ENCODE measurements at places on chromosomes 3 and 15.

DNA sequence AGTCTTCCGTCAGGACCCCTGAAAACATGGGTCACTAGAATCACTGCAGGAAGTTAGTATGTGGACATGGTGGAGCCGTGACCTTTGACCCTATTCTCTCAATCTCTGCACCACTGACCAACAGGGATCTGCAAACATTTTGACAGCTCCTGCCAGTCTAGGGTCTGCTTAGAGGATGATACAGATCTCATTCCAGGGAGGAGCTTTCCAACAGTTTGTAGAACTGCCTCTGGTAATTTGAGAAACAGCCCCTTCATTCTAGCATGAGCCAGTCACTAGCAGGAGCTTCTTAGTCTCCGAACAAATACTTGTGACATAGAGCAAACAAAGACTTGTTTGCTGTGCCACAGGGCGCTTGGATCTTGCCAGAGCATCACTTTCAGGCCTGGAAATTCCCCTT is 270.3 kb upstream of the CFAP20DC start:
- peak; percentile 72 for DNase-seq

- DNase-seq: no peak
These were observed 264.6 kb downstream of the ZIC4 start for GRCh38 chr3:147141516-147142288.

DNA sequence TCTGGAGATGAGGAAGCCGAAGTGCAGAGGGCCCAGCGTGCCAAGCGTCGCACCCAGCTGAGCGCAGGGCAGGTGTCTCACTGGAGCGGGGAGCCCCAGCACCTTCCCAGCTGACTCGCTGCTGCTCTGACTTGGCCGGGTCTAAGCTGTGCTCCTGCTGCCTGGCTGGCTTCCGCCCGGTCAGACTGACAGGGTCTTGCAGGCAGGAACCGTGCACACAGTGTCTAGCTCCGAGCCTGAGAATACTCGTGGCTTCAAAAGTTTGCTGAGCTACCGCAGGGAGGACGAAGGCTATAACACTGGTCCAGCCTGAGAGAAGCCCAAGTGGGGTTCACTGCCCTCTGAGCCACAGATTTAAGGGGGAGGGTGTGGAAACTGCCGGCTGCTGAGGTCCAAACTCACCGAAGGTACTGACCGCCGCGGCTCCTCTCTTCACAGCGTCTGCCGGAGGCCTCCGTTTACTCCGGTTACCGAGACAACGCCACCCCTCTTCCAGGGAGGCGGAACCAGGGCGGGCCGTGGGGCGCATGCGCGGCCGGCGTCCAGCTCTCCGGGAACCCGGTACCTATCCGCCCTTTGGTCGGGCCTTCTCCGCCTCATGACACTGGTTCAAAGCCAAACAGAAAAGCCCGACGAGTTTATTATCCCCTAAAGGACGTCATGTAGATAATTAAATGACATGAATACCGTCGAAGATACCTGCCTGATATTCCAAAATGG is at the start of gene CFAP44:
CFAP44 (minus strand) TSS at position 443 of the 720 bp plus-strand sequence. CDS start 7,829 bp downstream, outside the sequence.
- DNase-seq: peak; percentile 88

DNA sequence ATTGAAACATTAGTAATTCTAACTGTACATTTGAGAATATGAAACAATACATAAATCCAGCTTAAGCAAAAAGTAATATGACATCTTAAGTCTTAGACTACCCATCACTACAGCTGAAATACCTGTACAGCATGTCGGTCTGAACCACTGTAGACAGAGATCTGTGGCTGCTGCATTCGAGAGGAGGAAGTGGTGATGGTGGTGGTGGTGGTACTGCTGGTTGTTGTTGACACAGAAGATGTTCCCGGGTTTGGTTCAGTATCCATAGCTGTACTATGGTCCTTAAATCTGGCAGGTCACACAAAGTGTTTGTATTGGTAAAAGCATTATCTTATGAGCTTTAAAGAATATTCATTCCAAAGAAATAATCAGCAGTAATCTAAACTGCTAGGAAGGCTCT is 2.9 kb downstream of the PHC3 start:
- DNase-seq: no peak

DNA sequence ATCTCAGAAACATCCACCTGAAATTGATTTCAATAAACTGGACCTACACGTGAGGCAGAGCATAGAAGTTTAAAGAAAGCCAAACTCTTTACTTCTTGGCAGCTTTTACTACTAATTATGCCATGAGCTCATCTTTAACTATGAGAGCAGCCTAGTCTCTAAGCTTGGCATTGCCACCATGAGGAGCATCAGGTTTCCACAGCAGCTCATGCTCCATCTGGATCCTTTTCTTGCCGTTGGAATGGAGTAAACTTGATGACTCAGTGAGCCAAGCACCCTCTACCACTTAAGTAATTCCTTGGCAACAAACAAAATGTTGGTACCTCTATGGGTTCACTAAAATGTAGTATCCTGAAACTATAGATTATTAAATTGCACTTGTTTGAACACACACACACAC is 583.2 kb downstream of the EPHA3 start:
- no peak for DNase-seq

GRCh38 chr15:39219608-39220007 is 361.3 kb upstream of the THBS1 start:
- no peak for DNase-seq

GRCh38 chr3:174945951-174946350 is 86.8 kb downstream of the NAALADL2 start:
- DNase-seq: no peak

DNA sequence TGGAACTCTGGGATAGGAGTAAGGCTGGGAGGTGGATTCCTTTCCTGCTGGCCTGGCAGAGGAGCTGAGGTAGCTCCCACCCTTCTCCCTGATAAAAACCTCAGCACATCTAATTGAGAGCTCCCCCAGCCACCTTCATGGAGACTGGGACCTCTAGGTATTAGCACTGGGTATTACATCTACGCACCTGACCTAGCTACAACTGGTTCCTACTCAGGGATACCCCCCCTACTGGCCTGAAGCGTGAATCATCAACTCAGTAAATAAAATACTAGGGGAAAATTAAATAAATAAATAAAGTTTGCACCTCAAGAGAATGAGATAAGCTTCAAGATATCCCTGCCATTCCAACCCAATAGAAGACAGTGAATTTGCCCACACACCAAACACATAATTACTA is 140.4 kb downstream of the NEK10 start:
- peak; percentile 50 for DNase-seq

- DNase-seq: no peak
These were observed 489.1 kb upstream of the CFAP20DC start for GRCh38 chr3:59538753-59539432.

DNA sequence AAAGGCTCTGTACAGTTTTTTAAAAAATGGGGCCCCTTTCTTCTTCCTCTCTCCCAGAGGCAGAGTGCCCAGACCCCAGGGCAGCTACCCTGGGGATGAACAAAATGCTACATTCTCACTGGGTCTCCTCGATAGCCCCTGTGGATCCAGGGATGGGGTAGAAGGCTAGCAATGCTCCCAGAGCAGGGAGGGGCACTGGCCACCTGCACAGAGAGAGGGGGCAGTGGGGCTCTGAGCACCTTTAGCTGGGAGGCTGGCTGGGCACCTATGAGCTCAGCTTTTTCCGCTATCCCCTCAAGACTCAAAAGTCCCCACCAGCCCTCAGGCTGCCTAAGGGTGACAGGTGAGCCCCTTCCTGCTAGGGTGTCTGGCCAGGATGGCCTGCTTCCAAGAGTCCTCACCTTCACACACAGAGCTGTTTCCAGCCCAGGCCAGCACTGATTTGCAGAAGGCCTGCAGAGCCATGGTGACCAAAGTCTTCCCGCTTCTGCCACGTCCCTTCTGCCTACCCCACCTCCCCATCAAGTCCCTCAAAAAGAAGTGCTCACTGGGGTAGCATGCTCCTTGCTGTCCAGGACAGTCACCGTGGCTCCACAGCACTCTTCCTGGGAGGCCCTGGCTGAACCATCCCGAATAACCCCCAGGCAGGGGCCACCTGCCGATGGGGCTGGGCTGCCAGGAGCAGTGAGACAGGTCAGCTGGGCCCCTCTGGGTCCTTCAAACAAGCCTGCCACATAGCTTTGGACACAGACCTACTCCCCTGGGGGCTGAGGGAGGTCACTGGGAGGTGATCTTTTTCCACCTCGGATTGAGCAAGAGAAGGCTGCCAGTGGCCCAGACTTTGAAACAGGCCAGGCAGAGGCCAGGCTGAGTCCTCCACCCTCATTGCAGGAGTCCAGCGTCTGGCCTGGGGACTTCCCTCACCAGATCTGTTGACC is 20.4 kb downstream of the BMF start:
- DNase-seq: peak; percentile 95

DNA sequence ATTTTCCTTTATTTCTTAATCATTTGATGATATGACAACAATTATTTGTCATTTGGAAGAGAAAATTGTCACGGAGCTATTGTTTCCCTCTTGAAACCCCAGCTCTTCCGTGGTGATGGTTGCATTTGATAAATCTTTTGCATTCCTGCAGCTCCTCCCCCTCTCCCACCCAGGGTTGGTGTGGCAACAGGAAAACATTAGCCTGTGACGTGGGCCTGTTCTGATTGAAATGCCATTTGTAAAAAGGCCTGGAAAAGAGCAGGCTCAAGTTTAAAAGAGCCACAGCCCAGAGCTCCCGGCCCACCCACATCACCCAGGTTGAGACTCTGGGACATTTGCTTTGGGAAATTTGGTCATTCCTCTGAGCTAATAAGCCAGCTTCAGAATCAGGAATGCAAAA is 282.5 kb downstream of the RPLP1 start:
- DNase-seq: peak; percentile 87

GRCh38 chr3:46585799-46586693 is 19.9 kb upstream of the LRRC2 start:
- no peak for DNase-seq

DNA sequence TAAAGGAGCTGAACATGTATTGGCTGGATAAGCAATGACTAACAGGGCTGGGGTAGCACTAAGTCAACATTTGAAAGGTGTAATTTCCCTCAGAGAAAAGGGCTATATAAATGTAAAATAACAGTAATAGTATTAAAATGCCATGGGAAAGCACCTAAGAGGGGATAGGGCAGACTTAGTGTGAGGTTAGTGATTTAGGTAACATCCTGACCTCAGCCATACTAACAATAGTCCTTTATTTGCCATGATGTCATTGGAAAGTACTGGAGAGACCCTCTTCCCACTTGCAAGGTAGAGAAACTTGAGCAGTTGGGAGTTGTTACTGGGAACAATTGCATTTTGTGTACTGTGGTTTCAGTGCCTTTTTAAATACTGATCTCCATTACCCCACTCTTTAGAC is 103.4 kb downstream of the LSAMP start:
- no peak for DNase-seq

DNA sequence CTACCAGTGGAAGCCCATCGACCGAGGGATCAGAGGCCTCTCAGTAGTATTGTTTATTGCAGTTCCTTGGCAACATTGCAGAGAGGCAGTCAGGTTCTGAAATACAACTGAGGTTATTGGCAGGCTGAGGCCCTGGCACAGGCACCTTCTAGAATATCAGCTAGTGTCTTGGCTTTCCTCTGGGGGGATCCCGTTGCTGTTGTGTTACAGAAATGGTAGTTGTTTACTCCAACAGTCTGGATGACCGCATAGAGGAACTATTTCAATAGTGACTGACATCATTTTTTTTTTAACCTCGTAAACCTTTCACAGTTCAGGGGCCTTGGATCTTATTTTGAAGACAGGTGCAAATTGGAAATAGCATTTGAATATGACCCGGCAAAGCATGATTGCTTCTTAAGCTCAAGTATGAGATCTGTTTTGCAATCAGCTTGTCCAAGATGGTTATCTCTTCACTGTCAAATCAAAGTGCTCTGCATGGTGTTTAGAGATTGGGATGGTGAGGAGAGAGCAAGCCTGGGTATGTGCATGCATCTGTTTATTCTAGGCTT is 63.9 kb downstream of the PGPEP1L start:
- no peak for DNase-seq

Data from islet precursor cell (in vitro differentiated cells).